ENCODE measurements at places on chromosomes 2 and 18.

GRCh38 chr2:152483276-152484063 lies 148.5 kb downstream of the FMNL2 start:
- no peak for DNase-seq

- DNase-seq, result no peak
Observed at GRCh38 chr2:144959416-144959815, 439.5 kb upstream of the ZEB2 start.

DNA sequence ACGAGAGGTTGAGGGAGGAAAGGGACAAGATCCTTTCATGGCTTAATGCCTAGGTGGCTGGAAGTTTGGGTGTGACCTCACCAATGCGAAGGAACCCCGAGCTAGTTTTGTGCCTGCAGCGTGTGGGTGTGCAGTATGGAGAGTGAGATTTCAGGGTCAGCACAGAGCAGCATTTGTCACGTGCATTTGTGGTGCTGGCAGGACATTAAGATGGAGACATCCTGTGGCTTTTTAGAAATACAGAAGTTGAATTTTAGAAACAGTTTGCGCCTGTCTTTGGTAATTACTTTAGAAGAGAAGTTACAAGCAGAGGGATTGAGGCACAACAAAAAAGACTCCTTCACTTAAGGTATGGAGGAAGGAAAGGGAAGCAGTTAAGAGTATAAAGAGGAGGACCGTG lies 258.2 kb upstream of the THUMPD2 start:
- no peak for DNase-seq

GRCh38 chr2:61853086-61853846 lies 594 bp downstream of the FAM161A start:
- DNase-seq, result no peak

DNA sequence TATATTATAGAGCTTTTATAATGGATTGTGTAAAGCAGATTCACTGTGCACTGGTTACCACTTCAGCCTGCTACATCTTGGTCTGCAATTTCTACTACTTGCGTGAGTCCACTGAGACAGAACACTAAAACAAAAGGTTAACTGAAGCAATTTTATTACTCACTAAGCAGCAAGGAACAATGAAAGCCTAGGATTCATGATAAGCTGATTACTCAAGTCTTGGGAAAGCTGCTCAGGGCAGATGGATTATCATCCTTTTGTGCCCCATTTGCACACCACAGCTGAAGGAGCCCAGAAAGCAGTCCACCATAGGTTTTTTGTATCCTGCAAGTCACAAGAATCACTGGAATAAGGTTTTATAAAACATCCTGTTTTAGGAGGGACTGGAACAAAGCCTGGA lies 1215.2 kb upstream of the TMEFF2 start:
- no peak for DNase-seq

DNA sequence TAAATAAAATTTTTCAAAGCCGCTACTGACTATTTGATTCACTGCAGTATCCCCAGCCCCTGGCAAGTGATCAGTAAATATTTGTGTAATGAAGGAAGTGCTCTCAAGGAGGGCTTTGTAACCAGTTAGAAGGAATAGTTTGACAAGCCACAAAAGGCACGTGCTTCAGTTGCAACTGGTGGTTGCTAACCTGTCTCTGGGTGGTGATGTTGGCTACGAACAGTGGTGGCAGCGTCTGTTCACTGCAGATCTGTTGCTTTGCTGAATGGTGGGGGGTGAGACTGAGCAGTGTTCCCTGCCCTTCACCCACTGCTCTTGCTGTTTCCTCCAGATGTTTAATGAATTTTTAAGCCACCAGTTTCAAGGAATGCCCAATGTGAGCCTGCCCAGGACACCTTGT lies 73.9 kb upstream of the SIX2 start:
- DNase-seq, result peak; percentile 47

DNA sequence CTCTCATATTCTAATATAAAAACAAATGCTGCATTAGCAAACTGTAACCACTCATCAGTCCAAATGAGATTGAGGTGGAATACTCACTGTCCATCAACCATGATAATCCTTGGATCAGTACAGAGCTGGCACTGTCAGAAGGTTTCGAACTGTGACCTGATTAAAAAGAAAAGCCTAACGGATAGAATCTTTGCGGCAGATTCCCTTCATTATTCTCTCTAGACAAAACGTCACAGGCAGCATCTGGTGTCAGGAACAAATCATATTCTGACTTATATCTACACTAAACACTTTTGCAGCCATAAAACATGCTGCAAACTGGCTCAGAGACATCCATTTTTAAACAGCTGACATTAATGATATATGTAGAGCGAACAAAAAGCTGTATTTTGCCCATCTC lies 677.7 kb upstream of the NXPH2 start:
- DNase-seq, result no peak

- DNase-seq, result peak; percentile 83
Observed at GRCh38 chr2:226791056-226791486, 8.5 kb downstream of the IRS1 start.

DNA sequence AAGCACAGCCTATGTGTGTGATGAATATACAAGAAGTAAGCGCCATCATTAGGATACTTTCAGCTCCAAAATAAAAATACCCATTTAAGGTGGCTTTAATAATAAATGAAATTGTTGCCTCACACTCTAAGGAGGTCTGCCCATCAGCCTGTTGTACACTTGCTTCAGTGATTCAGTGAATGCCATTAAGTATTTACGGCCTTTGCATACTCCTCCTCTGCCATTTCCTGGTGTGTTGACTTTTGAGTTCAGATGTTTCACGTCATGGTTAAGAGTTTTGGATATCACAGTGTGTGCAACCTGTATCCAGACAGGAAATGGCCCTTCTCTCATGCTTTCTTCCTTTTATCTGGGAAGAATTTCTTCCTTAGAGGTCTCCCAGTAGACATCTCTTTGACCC lies 38.6 kb upstream of the SNORC start:
- DNase-seq, result no peak

- no peak for DNase-seq
Observed at GRCh38 chr2:190653931-190654330, 5.0 kb downstream of the NAB1 start.

GRCh38 chr18:51051105-51051712 lies 21.2 kb downstream of the SMAD4 start:
- peak; percentile 28 for DNase-seq

DNA sequence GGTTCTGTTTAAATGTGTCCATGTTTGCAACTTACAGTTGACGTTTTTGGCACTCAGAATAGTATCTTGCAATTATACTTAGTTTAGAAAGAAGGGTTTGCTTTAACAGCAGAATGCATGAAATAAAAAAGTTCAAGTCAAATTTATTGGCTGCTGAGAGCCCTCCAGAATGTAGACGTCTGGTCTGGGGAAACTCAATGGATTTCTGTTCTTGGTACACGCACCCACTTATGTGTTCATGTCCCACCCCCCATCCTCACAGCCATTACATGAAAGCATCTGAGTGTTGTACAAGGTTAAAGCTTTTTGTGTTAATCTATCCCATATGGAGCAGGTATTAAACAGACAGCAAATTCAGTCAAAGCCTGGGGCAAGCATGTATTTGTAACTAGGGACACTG lies 219.5 kb downstream of the SOX11 start:
- DNase-seq, result no peak

- DNase-seq, result no peak
Observed at GRCh38 chr2:239144713-239144999, 256.2 kb downstream of the HDAC4 start.

DNA sequence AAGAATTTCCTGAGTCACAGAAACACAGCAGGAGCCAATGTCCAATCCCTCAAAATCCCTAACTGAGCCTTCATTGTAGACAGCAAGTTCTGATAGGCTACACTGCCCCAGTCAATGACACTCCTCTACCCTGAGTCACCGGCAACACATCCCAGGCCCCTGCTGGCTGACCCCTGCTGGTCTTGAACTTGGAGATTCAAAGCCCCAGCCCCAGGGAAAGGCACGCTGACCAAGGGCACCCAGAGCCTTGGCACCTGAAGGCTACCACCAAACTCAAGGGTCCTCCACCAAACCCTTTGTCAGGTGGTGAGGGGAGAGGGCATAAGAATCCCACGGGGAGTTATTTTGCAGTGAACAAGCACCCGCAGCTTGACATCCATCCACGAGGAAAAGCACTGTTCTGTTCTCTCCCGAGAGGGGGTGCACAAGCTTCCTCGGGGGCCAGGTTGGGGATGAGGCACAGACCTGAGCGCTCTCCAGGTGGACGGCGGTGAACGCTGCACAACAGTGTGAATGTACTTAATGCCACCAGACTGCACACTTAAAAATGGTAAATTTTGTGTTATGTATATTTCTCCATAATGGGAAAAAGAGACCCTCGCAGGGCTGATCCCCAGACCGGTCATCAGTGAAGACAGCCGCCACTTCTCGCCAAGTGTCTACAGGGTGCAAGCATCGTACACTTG lies 46.9 kb downstream of the TFCP2L1 start:
- DNase-seq, result no peak

GRCh38 chr2:65299246-65299645 lies 71.6 kb downstream of the ACTR2 start:
- no peak for DNase-seq

DNA sequence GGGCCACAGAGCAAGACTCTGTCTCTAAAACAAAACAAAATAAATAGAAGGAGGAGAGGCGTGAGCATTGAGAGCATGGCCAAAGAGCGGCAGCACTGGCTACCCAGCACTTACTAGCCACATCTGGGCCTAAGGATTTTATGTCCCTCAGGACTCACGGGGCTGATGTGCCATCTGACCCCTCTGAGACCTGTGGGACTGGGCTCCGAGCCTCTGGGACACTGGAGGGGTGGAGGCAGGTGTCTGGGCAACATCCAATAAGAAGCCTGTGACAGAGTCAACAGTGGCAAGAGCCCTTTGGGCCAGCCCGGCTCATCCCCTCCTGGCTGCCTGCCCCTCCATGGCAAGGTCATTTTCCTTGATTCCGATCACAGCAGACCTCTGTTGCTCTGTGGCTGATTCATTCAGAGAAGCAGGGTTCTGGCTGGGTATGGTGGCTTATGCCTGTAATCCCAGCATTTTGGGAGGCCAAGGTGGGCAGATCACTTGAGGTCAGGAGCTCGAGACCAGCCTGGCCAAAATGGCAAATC lies 60.7 kb downstream of the RRM2 start:
- DNase-seq, result peak; percentile 19

DNA sequence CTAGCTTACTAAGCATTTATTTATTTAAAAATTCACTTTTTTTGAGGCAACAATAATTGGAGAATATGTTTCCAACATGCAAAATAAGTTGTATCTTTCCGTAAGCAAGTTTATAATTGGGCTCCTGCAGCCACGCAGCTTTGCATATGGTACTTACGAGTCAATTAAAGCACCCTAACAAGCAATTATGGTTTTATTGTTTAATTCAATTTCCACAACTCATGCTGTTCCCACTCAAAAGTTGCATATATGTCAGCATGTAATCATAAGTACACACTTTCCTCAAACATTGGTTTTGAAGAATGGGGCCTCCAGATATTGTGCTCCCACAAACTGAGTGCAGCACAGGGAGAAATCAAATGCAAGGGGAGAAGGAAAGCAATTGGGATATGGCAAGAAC lies 585.1 kb upstream of the HNMT start:
- no peak for DNase-seq

DNA sequence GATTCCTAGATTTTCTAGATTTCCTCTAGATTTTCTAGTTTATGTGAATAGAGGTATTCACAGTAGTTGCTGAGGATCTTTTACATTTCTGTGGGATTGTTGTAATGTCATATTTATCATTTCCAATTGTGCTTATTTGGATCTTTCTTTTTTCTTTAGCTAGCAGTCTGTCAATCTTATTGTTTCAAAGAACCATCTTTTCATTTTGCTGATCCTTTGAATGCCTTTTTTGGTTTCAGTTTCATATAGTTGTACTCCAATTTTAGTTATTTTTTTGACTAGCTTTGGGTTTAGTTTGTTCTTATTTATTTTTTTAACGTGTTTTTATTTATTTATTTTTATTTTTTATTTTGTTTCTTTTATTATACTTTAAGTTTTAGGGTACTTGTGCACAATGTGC lies 24.5 kb downstream of the CLIP4 start:
- no peak for DNase-seq

DNA sequence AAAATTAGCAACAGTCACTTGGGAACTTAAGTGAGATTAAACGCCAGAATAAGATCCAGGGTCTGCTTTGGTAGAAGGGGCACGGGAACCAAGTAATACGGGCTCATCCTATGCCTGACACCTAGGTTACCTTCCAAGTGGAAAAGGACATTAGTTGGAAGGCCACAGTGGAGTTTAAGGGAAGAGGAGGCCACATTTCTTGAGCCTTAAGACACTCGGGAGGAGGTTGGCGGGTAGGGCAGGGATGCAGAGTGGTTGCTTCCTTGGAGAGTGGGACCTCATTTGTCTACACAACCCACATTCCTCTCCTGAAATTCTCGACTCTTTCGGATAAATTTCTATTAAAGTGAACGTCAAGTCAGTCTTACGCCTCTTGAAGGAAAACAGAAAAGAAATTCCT lies 510 bp upstream of the DNAH6 start:
- DNase-seq, result no peak

DNA sequence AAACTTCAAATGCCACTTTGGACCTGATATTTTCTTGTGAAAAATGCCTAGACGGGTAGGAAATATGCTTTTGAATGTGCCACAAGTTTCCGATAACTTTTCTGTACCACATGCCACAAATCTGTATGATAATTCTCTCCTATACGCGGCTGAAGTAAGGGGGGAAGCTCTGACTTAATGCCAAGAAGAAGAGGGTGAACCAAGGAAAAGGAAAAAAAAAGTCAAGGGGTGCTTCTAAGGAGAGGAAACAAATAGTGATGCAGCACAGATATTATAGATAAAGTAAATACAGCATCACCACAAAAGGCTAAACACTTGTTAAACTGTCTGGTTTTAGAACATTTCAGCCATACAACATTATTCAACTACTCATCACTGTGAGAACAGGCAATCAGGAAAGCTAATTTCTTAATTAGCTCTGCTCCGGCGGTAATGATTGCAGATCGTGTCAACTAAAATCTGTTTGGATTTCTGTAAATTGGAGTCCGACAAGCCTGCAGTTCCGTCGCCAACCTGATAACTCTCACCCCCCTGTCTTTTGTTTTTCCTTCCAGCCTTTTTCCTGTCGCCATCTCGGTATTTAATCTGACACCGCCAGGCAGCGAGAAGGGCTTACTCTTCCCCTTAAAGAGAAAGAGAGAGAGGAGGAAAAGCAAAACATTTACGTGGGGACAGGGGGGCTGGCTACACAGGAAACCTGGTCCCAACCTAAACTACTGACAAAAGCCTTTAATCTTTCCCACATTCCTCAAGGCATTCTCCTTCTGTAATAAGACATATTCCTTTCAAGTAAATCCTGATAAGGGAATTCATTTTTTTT lies 67.5 kb downstream of the ZEB2 start:
- DNase-seq, result no peak

- peak; percentile 61 for DNase-seq
Observed at GRCh38 chr18:73842795-73843394, 304.7 kb downstream of the FBXO15 start.

DNA sequence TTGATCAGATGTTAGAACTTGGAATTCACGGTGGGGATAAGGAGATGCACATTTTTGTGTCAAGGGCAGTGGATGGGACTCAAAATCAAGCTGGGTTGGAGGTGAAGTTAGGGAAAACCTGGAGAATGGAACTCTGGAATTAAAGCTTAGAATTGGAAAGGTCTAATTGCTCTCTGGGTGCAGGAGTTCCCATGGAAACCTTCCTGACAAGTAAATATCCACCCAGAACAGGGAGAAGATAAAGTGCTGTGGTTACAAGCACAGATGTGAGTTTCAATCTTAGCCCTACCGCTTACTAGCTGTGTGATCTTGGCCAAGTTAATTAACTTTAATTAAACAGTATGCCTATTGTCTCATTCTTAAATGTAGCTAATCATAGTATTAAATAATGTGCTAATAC lies 71.3 kb upstream of the TCF7L1 start:
- no peak for DNase-seq

- no peak for DNase-seq
Observed at GRCh38 chr2:233407771-233408181, 53.5 kb downstream of the DGKD start.
